Right renal pelvis (tissue), 4 donors: ENCODE measurements at places on chromosomes 4 and X.

GRCh38 chr4:37812713-37813112 is 13.8 kb upstream of the PGM2 start:
- DNase-seq, result no peak

- DNase-seq, result no peak
These were observed 216.6 kb downstream of the DCTD start for GRCh38 chr4:182700362-182701160.

- DNase-seq, result no peak
These were observed 1060.6 kb downstream of the STIM2 start for GRCh38 chr4:27921231-27921630.

- DNase-seq, result no peak
These were observed 1499.3 kb downstream of the PCDH7 start for GRCh38 chr4:32219306-32220075.

GRCh38 chrX:5458300-5458842 is 770.3 kb downstream of the NLGN4X start:
- DNase-seq, result no peak

- no peak for DNase-seq
These were observed 19.1 kb downstream of the STARD8 start for GRCh38 chrX:68666580-68666979.

DNA sequence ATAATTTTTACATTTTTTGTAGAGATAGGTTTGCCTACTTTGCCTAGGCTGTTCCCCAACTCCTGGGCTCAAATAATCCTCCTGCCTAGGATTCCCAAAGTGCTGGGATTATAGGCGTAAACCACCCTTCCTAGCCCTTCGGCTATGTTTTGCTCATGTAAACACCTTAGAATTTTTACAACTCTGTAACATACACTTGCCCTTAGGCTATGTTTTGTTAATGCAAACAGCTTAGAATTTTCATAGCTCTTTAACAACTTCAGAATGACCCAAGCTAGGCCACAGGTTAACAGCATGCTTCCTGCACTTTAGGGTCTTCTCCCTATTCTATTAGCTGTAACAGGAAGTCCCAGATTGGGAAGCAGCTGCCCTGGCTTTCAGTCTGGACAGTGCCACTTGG is 24.2 kb downstream of the KLHL15 start:
- DNase-seq, result no peak

- DNase-seq, result no peak
These were observed 407.1 kb downstream of the IL15 start for GRCh38 chr4:142043509-142043908.

GRCh38 chr4:577499-578450 is 1.7 kb upstream of the TMEM271 start:
- no peak for DNase-seq

DNA sequence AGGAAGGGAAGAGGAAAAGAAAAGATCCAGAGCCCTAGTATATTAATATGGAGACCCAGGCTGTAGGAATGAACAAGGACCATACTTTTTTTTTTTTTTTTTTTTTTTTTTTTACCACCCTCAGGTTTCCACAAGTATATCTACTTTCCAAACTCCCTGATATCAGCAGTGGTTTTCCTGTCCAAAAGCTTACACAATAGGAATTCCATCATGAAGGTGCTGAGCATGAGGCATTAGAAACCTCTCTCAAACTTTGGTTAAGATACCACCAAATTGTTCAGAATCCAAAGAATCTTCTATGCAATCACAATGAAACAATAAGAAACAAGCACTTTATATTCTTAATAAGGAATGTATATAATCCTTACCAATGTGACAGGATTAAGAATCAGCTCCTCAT is 26.5 kb downstream of the RPS6KA3 start:
- no peak for DNase-seq

DNA sequence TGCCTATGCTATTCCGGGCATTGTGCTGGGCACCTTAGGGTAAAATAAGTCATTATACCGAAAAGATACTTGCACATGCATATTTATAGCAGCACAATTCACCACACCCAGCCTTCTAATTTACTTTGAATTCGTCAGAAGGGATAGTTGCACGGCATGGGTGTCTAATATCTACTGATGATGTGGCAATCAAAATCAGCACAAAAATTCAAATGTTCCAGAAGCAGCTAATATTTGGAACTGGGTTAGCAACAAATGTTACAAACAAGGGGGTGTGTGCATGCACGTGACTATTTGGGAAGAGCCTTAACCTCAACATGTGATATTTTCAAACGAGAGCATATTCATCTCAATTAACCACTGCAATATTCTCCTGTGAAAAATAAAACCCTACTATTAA is 79.7 kb upstream of the PRSS48 start:
- no peak for DNase-seq

DNA sequence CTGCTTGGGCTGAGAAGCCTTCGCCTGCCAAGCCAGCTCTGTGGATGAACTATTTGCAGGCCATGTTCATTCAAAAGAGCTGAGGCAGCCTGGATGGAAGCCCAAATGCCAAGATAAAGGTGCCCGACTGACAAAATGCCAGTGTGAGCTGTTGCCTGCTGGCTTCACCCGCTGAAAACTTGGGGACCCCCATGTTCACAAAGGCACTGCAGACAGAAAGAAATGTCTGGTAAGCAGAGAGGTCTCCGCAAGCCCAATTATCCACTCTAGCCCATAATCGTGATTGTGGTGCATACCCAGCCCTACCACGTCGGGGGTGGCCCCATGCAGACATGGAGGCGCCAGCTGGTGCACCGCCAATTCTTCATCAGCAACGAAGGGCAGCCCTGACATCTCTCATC is 13.0 kb upstream of the SMIM20 start:
- no peak for DNase-seq

GRCh38 chr4:95838192-95838591 is 1.7 kb upstream of the PDHA2 start:
- no peak for DNase-seq

DNA sequence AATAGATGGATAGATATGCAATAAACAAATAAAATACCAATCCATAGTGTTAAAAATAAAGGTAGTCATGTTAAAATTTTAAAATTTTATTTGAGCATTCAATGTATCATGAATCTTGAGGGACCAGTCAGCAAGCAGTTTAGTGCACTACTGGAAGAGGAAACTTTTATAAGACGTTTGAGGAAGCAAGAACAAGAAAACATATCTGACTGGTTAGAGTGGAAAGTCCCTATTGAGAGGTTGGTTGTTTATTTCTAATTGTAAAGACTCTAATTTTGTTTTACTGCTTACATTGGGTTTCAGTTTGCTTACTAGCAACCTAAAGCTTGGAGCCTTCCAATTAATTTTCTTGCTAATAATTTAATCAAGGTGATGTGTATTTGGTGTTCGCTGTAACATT is 786.2 kb downstream of the RAB28 start:
- DNase-seq, result no peak

DNA sequence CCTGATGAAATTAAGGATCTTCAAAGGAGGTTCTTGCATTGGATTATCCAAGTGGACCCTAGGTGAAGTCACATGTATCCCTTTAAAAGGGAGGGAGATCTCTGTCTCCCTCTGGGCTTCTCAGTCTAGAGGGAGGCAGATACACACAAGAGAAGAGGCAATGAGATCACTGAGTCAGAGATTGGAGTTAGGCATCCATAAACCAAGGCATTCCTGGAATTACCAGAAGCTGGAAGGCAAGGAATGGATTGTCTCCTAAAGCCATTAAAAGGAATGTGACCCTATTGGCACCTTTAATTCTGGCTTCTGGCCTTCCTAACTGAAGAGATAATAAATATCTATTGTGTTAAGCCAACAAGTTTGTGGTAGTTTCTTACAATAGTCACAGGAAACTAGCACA is 383.2 kb downstream of the PACRGL start:
- no peak for DNase-seq

DNA sequence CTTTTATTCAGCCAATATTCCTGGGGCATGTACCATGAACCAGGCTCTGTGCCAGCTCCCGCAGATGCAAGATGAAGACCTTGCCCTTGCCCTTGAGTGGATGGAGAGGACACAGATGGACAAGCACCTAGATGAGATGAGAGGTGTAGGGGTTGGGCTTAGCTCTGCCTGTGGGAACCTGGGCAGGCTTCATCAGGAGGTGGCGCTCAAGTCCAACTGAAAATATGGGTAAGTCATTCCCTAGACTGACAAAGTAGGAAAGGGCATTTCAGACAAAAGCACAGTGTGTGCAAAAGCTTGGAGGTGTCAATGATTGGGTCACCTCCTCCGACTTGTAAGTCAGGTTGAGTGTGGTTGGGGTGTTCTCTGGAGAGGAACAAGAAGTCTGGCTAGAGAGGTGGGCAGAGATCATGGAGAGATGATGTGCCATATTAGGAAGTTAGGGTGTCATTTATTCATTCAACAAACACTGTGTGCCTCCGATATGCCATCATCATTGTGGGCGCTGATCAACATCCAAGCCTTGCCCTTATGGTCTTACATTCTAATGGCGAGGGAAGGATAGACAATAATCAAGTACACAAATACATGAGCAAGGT is 64.6 kb downstream of the ANAPC4 start:
- DNase-seq, result peak; percentile 35

- DNase-seq, result no peak
These were observed 2.8 kb downstream of the TIGD2 start for GRCh38 chr4:89114100-89114499.

DNA sequence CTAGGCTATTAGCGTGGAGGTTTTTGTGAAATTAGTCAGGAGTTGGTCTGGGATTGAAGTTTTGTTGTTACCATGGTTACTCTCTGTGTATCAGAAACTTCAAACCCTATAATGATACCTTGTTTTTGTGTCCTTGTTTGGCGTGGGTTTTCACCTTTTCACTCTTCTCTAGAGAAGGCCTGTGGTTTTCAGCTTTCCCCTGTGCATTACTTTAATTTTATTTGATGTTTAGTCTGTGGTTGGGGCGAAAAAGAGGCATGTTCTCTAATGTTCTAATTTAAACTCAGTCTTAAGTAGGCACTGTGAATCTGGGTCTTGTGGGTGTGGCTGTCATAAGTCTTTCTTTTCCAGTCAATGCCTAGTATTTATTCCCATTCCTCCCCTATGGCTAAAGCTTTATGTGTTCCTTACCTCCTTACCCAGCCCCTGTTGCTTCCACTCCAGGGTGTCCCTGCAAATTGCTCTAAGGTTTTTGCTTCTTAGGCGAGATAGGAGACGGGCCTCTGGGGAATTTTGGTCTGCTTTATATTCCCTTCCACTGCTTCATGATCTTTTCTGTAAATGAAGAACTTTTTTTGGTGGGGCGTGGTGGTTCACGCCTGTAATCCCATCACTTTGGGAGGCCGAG is 326.3 kb upstream of the ZCCHC13 start:
- no peak for DNase-seq

DNA sequence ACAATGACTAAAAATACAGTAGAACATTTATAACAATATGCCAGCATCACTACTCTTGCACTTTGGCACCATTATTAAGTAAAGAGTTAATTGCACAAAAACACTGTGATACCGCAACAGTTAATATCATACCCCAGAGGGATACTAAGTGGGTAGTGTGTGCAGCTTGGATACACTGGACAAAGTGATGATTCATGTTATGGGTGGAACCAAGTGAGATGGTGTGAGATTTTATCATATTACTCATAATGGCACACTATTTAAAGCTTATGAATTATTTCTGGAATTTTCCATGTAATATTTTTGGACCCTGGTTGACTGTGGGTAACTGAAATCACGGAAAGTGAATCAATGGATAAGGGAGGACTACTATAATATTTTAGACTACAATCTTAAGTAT is 265.3 kb downstream of the PCDH18 start:
- no peak for DNase-seq

DNA sequence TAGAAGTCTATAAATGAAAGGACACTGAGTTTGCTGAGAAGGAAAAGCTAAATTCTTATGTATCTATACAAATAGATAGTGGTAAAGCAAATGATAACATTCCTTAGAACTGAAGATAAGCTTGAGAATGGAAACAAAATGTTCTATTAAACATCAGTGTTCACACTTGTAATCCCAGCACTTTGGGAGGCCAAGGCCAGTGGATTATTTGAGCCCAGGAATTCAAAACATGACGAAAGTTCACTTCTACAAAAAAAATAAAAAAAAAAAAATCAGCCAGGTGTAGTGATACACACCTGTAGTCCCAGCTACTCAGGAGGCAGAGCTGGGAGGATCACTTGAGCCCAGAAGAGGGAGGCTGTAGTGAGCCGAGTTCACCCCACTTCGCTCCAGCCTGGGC is 199.8 kb downstream of the COMMD8 start:
- no peak for DNase-seq

DNA sequence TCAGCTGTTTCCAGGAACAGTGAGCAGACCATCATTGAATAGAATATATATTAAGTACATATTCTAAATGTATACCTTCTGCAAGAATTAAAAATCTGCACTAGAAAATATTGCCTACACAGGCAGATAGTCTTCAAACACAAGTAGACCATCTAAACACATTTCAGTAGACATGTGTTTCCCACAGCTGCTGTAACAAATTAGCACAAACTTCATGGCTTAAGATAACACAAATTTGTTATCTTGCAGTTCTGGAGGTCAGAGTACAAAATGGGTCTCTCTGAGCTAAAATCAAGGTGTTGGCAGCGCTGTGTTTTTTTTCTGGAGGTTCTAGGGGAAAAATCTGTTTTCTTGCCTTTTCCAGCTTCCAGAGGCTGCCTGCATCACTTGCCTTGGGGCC is 42.7 kb downstream of the SH3RF1 start:
- no peak for DNase-seq

DNA sequence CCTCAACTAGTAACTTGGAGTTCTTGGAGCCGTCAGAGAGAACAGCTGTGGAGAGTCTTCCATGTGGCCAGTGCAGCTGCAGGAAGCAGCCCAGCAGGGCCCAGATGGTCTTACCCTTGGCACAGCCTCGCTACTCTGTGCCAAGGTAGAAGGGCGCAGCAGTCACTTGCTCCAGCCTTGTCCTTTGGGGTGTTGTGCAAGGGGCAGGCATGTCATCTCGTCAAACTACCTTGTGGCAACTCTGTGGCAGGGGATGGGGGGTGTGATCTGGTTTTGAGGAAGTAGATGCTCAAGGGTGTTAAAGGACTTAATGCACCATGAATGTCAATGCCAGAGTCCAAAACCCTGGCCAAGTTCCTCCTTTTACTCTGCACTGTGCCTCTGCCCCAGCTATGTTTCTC is 34.2 kb upstream of the TBC1D14 start:
- no peak for DNase-seq

DNA sequence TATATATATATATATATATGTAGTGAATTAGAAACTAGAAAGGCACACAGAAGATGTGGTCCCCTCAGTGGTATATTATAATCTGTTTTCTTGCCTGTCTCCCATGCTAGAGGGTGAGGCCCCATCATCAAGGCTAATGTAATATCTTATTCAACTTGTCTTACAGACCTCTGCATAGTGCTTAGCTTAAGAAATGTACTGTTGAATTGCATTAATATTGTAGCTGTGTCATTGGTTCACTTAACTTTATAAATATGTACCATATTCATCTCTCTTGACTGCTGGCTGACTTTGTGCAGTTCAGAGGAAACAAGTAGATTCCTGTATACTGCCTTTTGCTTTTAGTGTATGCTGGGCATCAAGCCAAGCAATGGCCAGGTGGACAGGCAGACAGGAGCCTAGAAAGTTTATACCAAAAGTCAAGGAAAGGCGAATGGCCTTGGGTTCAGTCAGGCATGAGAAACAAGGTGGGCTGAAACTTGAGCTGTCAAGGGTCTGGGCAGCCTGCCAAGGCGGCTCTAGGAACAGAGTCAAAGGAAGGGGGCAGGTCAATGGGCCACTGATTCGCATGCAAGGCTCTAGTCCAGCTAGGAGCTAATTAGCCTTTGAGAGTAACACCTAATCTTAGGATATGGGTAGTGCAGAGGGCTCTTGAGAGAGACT is 78.8 kb upstream of the LEF1 start:
- DNase-seq, result peak; percentile 80
